ENCODE measurements at places on chromosomes 5 and 9.

- DNase-seq: peak; percentile 27
Measured at GRCh38 chr9:94554439-94555331, at the start of gene PCAT7. Gene PCAT7 (plus strand): TSS chr9:94555083.

DNA sequence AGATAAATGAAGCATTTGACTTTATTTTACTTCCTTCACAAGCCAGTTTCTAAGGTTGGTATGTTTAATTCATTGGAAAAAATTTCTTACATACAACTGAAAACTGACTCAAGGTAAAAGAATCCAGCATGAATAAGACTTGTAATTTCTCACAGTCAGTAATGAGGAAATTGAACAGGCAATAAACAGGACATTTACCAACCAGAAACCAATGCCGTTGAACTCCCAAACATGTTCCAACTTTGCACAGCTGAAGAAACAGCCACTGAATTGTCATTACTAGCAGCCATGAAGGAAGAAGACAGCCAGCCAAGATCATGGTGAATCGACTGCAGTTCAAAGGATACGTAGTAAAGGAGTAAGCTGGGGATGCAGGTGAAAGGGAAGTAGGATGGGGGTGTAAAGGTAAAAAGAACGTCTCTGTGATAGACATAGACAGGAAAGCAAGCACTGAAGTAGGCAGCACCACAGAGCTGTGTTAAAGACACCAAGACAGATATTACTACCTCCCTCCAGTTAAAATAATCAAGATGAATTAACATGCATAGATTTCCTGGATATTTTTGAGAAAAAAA lies 21.3 kb upstream of the SLC12A2 start:
- DNase-seq: no peak

DNA sequence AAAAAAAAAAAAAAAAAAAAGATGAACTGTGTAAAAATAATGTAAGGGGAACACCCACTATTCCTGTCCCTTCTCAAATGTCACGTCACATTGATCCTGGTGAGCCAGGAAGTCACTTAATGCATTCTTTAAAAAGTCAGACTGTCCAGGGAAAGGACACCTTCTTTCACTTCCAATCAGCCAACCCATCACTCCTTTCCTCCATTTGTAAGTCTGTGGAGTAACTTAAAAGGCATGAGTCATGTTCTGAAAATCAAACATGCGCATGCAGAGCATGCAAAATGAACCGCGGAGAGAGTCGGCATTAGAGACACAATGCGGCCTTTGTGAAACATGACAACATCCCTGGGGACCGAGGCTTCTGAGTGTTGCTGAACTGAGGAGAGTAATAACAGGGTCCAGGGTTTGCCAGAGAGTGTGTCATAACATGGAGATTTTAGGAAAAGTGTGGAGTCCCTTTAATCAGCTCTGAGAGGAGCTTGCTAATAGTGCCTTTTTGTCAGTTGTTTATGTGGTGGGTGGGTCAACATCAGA lies 77.6 kb upstream of the SEMA6A start:
- peak; percentile 57 for DNase-seq

DNA sequence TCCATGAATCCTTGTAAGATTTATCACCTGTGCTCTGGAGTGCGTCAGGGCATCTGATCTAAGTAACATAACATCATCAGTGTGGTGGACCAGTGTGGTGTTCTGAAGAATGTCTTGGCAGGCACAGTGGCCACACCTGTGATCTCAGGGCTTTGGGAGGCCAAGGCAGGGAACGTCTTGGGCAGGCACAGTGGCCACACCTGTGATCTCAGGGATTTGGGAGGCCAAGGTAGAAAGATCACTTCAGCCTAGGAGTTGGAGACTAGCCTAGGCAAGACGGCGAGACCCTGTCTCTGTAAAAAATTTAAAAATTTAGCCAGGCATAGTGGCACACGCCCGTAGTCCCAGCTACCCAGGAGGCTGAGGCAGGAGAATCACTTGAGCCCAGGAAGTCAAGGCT lies 185.5 kb downstream of the CACNA1B start:
- DNase-seq: no peak

GRCh38 chr9:89933578-89933977 lies 328.8 kb downstream of the GADD45G start:
- DNase-seq: no peak

DNA sequence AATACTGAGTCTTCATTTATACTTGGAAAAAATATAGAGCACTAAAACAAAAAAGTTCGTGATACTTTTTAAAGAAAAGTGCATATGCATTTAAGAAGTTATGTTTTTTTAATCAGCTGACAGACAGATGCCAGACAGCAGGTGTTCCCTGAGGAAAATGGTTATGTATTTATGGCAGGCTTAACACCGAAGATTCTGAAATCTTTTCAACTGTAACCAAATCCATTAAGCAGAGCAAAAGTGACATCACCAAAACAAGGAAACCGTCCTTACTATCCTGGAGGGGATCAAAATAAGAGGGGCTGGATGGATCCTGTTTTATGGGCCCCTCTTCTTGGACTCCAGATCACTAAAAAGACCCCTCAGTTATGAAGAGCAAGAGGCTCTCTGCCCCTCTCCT lies 404.9 kb upstream of the ADAMTS16 start:
- DNase-seq: no peak

- no peak for DNase-seq
Measured at GRCh38 chr9:128109050-128109709, 18.3 kb downstream of the PTGES2 start.

DNA sequence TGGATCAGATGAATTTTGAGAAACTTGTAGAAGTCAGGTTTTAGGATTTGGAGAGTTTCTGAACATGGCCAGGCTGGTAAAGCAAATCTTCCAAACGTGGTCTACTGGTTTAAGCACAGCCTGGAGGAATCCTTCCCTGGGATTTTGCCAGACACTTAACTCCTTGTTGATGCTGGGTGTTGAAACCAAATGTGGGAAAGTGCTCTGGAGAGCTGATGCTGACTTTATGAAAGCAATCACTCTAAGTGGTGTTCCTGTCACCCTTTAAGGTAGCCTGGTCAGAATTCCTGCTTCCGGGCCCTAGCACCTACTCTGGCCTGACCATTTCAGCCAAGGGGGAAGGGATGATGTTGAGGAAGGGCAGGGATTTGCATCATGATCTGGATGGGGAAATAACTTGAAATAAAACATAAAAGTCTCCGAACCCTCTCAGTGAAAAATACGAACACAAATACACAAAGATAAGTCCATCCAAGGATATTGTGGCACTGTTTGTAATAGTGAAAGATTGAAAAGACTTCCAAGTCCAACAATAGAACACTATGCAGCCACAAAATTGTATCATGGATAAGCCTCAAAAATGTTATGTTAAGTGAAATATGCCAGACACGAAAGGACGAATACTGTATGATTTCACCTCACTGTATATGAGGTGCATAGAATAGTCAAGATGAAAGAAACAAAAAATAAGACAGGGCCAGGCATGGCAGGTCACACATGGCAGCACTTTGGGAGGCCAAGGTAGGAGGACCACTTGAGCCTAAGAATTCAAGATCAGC lies 57.7 kb downstream of the PDE6A start:
- peak; percentile 39 for DNase-seq

DNA sequence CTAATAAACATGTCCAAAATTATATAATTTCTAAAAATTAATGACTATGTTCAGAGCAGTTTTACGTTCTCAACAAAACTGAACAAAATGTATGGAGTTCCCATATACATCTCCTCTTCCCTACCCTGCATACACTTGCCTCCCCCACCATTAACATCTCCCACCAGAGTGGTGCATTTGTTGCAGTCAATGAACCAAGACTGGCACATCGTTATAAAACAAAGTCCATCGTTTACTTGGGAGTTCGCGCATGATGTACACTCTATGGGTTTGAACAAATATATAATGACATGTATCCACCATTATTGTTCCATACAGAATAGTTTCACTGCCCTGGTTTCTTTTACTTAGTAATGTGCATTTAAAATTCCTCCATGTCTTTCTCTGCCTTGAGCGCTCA lies 130.1 kb downstream of the APBA1 start:
- no peak for DNase-seq

- peak; percentile 95 for DNase-seq
Measured at GRCh38 chr5:35223787-35224395, 6.4 kb downstream of the PRLR start.

GRCh38 chr5:163362840-163363371 lies 74.5 kb upstream of the CCNG1 start:
- no peak for DNase-seq

DNA sequence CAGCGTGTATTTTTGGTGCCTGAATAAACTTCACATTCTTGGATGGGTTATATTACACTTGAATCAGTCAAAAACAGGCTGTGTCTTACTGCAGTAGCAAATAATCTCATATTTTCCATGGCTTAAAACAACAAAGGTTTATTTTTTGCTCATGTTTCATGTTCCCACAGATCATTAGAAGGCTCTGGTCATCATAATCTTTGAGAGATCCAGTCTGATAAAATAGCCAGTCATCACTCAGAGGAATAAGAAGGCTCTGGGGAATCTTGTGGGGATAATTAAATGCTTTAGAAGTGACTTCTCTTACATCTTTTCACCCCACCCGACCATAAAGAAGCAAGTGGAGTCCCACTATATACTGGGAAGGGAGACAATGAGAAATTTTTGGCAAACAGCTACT lies 417.7 kb downstream of the PSAT1 start:
- peak; percentile 20 for DNase-seq

DNA sequence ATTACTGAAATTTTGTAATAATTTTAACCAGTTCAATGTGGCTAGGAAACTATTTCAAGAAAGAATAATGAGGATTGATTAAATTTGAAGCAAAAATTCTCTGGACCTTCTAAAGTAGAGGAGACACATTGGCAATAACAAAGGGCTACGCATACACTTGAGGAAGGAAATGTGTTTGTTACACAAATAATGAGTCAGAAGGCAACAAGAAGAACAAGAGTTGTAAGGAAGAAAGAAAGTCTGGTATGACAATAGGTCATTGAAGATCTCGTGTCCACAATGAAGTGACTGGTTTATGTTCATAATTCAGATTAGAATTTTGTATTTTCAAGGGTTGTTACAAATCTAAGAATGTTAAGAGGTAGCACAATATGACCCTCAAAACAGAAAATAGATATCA lies 25.8 kb downstream of the ST8SIA4 start:
- no peak for DNase-seq

DNA sequence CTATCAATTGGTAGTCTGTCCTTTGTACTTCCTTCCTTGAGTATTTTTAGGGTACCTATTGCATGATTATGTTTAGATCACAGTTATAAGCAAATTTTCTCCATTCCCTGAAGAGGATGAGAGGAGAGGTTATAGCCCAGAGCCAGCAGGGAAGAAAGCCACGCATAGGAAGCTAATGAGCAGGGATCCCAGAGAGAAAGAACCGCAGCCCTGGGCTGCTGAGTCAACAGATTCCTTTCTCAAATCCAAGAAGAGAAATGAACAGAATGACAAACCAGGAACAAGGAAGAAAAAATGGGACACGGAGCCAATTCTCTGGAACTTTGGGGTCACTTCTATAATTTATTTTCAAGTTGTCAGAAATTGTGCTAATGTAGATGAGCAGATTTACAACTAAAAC lies 284.5 kb downstream of the RFX3 start:
- DNase-seq: peak; percentile 13

- peak; percentile 79 for DNase-seq
Measured at GRCh38 chr9:124594673-124595072, 87.5 kb upstream of the NR5A1 start.

DNA sequence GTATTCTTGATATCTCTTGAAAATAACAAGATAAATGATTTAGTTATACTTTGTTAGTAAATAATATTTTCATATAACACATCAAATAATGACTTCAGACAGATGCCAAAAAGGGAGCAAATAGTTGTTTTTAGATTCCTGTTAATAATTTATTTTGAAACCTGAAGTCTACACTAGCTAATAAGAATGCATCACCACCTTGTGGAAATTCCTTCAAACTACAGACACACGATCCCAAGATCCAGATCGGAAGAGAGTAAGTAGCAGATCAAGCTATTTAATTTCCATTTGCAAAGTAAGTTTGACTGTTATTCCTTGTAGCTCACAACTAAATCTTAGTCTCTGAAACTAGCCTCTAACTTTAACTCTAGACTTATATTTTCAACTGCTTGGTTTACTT lies 35.5 kb upstream of the ISL1 start:
- no peak for DNase-seq

DNA sequence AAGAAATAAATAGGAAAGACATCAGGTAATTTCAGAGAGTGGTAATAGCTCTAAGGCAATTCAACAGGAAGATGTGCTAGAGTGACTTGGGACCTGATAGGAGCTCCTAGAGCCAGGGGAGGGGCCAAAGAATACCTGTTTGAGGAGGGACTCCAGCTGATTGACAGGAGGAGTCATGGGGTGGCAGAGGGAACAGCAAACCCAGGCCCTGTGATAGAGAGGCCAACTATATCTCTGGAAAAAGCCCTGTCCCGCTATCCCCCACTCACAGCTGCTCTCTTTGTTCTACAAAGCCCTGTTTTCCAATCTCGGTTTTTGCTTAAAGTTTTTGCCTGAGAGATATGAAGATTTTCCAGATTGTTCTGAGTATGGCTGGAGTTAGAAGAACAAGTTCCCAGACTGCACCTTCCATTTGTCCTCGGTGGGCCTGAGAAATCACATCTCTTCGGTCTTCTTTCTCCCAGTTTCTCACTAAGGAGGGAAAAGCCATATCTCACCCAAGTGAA lies 9.0 kb upstream of the NSD1 start:
- DNase-seq: no peak

GRCh38 chr5:143279698-143280097 lies 123.8 kb downstream of the NR3C1 start:
- no peak for DNase-seq

GRCh38 chr9:85009251-85009650 lies 339.7 kb downstream of the NTRK2 start:
- DNase-seq: no peak

DNA sequence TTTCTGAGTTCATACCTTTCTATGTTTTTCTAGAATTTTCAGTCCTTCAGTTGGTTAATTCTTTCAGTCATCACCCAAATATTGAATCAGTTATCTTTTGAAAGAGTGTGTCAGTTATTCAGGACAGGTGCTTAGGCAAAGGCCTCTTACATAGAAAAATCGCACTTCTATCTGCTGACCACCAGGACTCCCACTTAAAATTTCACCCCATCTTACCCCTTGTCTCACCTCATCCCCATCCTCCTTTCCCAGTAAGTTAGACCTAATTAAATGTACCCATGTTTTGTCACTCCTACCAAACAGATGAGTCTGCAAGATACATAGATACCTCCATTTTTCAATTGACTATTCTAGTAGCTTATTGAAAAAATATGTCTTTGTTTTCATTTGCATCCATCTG lies 159.9 kb upstream of the PIK3R1 start:
- DNase-seq: no peak

- DNase-seq: no peak
Measured at GRCh38 chr5:32147236-32147635, 26.9 kb downstream of the GOLPH3 start.

DNA sequence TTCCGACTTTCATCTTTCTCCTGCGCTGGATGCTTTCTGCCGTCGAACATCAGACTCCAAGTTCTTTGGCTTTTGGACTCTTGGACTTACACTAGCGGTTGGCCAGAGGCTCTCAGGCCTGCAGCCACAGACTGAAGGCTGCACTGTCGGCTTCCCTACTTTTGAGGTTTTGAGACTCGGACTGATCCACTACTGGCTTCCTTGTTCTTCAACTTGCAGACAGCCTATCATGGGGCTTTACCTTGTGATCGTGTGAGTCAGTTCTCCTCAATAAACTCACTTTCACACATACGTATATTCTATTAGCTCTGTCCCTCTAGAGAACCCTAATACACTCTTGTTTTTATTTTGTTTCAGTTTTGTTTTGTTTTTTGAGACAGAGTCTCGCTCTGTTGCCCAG lies 10.3 kb downstream of the FKBP15 start:
- no peak for DNase-seq

- DNase-seq: no peak
Measured at GRCh38 chr5:79856456-79857055, 134.5 kb downstream of the MTX3 start.
